ENCODE measurements at places on chromosomes 11 and 22.

DNA sequence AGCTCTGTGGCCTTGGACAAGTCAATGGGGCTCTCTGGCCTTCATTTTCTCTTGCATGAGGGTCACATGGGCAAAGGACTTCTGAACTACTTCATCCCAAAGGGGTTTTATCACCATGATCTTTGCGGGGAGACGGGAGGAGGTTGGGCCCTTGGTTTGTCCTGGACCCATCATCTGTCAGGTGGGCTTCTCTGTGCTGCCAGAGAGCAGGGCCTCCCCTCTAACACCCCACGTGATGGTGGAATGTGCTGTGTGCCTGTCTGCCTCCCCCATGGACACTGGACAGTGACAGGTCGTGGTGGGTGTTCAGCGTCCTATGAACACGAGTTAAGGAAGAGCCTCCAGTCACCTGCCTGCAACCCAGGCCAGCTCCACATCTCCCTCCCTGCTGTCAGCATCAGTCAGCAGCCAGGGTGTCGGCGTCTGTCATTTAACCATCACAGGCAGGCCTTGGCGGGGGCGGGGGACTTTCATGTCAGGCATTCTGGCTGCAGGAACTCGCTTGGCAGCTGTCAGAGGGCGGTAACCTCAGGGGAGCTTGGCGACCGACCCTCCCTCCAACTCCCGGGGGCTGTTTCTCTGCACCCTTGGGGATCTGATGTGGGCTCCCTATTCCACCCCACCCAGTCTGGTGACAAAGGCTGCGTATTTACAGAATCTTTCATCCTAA lies 2.6 kb upstream of the SUN2 start:
- DNase-seq = peak; percentile 54

DNA sequence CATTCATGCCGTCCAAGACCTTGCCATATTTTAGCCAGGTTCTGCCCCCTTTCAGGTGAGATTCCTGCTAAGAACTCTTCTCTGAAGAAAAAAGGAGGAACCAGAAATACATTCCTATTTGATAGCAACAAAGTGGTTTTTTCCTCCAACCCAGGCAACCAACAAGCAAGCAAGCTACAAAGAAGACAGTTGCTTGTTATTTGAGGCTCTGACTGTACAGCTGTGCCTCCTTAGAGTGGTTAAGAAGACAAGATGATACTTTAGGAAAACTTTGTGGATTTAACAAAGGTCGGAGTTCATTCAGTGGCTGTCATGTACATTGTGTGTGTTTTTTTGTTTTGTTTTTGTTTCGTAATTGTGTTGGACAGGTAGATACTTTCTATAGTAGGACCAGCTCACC lies 21.7 kb downstream of the TEAD1 start:
- no peak for DNase-seq

DNA sequence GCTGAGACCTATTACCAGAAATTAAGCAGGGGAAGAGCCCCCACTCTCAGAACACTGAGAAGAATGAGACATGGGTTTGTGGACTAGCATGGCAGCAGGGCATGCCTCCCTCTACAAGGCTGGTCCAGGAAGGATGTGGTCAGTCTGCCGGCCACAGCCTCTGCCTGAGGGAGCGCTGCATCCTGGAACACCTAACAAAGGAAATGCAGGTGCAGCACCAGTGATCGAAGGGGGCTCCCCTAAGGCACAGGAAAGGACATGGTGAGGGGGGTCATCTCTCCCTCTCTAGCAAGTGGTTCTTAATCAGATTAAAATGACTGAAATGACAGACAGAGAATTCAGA lies 40.6 kb upstream of the ARL14EP start:
- DNase-seq = no peak

DNA sequence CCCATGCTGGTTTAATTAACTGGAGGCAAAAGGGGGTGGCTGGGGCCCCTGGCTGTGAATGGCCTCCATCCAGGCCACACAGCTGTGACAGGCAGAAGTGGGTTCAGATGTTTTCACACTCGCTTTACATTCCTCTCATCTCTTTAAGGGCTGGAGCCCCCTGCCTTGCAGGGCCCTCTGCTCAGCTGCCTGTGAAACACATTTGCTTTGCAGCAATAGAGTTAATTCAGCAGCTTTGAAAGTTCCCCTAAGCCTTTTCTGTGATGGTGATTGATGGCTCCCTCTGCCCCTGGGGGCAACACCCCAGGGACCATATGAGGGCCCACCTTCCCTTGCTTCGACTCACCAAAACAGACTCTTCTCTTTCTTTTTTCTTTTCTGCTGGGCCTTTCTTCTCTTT lies 139.3 kb downstream of the FEZ1 start:
- DNase-seq = no peak

- no peak for DNase-seq
These were observed 1.2 kb upstream of the IGLL1 start for GRCh38 chr22:23581260-23581650.

- DNase-seq = no peak
These were observed 826 bp upstream of the EEF1G start for GRCh38 chr11:62574363-62575071.

DNA sequence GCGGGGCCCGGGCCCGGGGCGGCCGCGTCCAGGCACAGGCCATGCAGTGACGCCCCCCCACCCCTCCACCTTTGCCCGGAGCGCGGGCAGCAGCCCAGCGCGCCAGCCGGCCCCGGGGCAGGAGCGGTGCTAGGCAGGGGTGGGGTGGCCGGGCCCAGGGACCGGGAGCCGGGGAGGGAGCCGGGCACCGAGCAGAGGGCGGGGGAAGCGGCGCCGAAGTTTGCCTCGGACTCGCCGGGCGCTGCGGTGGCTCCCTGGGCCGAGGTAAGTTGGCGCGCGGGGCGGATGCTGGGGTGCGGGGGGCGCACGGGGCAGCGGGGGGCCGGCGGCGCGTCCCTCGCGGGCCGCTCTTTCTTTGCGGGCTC lies 332 bp downstream of the TEAD1 start:
- DNase-seq = no peak

DNA sequence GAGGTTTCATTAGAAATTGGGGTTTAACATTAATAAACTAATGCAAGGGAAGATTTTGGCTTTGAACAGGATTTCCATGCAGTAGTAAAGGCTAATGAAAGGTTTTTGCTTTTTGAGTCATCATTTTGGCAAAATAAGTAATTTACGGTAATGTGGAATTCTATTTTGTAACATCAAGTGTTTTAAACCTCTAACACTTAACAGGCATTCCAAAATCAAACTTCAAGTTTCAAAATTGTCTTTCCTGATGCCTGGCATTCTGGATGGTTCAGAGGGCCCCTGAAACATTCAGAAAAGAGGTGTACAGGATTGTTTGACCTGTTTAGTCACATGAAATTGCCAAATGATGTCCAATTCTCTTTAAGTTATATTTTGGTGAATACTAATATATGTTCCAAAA lies 90.4 kb upstream of the GNAZ start:
- no peak for DNase-seq
